Mammary epithelial cell (primary cell): ENCODE measurements at places on chromosomes 16 and 17.

DNA sequence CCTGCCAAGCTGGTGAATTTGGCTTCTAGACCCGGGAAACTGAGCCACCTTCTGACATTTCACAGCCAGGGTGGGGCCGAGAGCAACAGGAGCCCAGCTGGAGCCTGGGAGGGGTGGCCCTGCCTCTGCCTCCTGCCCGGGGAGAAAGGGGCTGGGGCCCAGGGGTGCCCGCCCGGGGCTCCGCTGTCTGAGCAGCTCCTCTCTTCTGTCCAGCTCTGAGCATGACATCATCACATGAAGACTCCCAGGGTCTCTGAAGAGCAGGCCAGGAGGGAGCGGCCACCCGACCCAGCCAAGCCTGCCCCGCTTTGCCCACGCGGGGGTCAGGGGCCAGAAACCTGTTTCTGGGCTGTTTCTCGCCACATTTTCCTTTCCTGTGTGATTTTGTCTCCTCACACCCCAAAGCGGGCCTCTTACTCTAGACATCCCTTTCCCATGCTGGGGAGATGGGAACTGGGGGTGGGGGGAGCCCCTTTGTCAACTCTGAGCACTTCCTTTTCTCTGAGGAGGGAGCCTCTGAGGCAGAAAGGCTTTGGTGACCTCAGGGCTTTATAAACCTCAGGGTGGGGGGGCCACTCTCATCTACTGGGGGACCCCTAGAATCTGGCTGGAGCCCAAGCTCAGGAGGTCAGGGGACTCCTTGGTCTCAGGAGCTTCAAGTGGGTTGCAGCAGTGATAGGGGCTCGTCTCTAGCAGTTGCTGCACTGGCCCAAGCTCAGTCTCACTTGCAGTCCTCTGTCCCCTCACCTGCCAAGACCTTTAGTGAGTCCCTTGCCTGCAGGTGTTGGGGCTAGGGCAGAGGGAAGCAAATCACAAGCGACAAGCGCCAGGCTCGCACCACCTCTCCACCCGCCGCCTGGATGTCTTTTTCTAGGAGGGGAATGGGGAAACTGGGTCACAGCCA, 7.6 kb downstream of the UBALD2 start:
- no peak for DNase-seq

GRCh38 chr17:17179371-17179827, 26.7 kb downstream of the PLD6 start:
- DNase-seq, result peak; percentile 30

GRCh38 chr17:82942166-82943130, 102.6 kb upstream of the ZNF750 start:
- no peak for DNase-seq

GRCh38 chr17:76265624-76266243, 586 bp downstream of the UBALD2 start:
- peak; percentile 35 for DNase-seq
